Stimulated activated CD4-positive, alpha-beta T cell treated with anti-CD3 and anti-CD28 coated beads, Interleukin-1b, Interleukin-23, amount 100 ng/mL, for 1 hour (primary cell): ENCODE measurements at places on chromosomes 7 and 10.

- DNase-seq: no peak
Measured at GRCh38 chr10:111989136-111989911, 194.2 kb downstream of the GPAM start.

- no peak for DNase-seq
Measured at GRCh38 chr7:1454542-1454941, 4.7 kb downstream of the MICALL2 start.

DNA sequence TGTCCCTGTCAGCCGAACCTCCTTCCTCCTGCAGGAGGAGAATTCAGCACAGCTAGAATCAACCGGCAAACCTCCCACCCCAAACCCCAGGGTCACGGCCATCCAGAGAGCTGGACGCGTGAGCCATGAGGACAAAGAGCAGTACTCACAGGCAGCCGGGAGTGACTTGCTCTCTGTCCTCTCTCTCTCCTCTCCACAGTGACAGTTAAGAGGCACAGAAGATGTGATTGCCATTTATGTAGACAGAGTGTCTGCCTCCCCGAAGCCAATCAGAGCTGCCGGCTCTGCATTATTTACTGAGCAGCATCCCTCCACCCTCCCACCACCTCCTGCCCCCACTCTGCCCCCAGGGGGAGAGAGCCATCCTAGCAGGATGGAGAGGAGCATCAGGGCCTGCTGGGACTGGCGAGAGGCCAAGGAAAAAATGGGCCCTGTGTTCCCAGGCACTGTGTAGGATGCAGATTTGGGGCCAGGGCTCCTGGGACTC lies 4.3 kb downstream of the DDC start:
- no peak for DNase-seq

DNA sequence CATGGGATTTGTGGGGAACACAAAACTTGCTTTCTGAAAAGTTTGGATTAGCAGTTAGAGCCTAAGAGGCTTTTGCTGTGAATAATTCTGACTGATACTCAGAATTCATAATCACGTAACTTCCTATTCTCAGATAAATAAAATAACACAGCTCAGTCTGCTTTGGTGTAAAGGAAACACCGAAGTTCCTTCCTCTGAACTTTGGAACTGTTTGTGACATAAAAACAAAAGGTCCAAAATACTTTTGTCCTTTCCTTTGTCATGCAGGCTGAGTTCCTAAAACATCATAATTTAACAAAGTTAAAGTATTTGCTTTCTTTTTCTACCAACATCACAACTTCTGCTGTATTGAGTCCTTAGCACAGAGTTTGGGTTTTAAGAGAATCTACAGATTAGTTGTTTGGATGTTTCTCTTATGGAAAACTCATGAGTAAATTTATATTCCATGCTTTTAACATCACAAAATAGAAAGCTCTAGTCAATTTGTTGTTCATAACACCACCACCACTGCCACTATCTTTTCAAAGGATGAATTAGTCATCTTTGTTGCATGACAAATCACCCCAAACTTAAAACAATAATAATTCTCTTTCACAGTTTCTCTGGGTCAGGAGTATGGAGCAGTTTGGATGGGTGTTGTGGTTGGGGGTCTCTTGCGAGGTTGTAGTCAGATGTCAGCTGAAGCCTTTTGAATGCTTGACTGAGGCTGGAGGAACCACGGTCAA lies 123.4 kb downstream of the REEP3 start:
- no peak for DNase-seq

DNA sequence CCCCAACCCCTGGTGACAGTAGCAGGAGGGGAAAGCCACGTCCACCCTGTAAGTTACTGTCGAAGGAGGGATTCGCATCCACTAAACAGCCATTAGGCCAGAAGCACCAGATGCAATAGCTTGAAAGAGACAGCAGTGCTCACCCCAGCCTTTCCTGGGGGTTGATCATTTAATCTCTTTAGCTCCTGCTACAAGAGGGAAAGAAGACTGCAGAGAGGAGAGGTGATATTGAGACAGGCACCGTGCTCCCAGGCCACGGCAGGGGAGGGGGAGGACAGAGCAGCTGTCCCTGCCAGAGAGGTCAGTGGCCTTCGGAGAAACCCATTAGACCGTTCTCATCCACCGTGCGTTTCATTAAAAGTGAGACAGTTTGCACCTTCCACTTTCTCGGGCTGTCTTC lies 148.3 kb downstream of the CDH23 start:
- DNase-seq: no peak

DNA sequence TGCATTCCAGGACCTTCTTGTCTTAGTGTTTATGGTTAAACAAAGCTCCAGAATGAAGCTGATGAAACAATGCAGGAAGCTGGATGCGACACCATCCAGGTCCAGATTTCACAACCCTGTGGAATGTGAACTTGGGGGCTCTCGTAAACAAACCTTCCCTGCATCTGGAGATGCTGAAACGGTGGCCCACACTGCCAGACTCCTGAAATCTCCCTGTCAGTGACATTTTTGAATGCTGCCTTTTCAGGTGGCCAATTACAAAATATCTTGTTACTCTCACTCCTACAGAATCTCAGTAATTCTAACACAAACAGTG lies 18.8 kb downstream of the VIPR2 start:
- no peak for DNase-seq

DNA sequence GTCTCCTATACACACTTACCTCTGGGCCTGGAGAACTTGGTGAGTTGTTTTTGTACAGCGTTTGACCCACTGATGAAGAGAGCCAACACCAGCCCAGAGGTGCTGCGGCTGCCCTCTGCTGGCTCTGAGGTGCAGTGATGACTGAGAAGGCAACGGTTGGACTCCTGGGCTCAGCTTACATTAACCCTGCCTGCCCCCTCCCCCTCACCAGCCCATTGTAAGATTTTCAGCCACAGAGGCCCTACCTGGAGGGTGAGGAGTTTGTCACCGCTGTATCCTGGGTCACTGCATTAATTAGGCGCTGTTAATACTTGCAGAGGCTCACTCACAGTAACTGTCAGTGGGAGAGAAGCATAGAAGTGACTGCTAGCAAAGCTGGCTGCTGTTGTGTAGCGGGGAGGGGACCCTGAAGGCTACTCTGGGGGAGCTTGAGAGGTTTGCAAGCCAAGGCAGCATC lies 19.0 kb upstream of the ANKRD2 start:
- no peak for DNase-seq

DNA sequence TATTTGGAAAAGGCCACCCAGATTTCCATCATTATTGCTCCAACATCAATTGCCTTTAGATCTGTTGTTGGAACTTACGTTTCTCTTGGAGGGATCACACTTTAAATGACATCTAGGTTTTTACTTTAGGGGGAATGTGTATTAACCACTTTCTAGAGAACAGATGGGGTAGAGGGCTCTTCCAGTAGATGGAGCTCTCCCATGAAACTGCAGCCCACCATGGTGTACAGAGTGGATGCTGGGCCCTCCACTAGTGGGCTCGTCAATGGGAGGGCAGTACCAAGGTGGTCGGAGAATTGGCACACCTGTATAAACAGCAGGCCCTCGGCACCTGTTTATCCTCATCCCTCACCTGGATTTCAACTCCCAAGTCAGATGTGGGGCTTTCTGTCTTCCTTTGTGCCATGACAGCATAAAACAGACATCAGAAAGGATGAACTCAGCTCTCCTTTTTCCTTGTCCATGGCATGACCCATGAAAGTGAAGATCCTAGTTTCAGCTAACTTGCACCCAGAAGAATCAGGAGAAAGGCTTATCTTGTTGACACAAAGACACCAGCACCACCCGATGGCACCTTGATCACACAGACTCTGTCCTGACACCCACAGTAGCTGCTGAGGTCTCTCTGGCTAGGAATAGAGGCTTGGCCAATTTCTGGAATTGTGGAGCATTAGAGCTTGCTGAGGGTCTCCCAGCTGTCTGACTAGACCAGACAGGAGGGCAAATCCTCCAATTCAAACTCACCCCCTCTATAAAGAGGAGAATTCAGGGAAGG lies 150.5 kb downstream of the CYP26A1 start:
- no peak for DNase-seq

DNA sequence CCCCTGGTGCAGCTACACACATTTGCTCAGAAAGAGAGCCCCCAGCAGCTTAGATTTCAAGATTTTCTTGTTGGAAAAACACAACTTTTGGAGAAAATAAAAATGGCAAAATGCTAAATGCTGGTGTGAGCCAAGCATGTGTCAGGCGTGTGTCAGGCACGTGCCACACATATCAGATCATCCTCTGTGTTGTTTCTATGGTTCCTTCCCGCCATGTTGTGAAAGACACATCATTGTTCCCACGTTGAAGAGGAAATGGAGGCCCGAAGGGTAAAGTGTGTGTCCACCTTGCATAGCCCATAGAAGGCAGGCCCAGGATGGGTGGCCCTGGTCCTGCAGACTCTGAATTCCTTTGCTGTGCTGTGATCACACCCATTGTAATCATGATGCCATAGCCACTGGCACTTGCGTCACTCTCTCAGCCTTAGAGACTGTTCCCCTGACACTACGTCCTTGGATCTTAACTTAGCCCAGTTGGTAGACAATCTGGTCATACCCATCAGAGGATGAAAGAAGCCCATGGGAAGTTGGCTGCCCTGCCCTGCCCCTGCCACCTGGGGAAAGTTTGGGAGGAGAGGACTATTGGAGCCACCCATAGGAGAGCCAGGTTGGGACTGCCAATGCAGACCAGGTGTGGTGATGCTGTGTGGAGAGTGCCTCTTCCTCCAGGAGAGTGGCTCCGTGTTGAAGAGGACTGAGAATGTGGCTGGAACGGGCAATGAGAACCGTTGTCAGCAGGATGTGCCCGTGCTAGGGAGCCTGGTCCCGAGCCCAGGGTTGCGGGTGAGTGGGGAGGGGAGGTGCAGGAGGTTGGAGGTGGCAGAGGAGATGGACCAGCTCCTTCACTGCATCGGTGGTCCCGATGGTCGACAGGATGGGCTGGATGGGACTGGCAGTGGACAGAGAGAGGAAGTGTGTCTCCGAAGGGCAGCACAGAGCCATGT lies 65.6 kb upstream of the IGFBP3 start:
- no peak for DNase-seq

DNA sequence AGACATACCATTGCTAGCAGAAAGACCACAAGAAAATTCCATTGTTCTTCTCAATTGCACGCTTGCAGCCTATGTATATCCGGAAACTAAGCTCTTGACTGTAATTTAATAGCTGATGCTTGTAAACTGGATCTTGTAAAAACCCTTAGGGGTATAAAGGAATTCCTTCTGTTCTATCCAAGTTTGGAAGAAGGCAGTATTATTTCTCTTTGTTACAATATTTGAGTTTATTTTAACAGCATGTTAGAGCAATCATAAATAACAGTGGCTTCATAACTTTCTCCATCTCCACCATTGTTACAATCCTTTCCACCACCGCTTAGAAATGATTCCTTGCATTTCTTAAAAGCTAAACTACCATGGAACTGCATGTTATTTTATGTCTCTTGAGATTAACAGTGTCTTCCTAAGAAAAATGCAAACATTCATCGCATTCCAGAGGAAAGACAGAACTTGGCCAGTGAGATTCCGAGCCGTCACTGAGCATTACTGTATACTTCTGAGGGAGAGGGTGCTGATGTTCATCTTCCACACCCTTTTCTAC lies 92.5 kb downstream of the TRIL start:
- DNase-seq: no peak

DNA sequence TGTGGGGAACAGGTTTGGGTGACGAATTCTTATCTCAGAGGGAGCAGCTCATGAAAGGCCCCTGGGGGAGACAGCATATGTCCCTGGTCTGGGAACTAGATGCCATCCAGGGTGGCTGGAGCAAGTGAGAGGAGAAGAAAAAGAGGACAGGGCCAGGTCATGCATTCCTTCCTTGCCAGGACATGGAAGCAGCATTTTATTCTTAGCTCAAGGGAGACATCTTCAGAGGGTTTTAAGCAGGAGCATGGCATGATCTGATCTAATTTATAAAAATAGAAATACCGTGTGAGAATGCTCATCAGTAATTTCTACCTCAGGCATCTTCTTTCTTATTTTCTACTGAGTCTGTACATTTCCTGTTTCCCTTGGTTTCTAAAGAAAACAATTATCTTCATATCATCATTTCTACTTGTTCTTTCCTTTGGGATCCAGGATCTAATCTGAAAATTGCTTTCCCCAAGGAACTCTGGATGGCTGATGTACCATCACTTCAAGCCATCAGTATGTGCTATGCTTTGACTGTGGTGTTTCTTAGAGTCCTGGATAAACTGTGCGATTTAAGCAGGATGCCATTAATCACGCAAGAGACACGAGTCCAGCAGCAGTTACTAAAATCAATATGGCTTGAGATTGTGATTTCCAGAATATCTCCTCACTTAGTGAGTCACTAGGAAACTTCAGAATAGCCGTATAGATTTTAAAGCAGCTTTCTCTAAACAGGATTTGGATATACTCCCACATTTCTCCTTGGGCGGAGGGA lies 386.2 kb downstream of the GALNT17 start:
- DNase-seq: no peak

DNA sequence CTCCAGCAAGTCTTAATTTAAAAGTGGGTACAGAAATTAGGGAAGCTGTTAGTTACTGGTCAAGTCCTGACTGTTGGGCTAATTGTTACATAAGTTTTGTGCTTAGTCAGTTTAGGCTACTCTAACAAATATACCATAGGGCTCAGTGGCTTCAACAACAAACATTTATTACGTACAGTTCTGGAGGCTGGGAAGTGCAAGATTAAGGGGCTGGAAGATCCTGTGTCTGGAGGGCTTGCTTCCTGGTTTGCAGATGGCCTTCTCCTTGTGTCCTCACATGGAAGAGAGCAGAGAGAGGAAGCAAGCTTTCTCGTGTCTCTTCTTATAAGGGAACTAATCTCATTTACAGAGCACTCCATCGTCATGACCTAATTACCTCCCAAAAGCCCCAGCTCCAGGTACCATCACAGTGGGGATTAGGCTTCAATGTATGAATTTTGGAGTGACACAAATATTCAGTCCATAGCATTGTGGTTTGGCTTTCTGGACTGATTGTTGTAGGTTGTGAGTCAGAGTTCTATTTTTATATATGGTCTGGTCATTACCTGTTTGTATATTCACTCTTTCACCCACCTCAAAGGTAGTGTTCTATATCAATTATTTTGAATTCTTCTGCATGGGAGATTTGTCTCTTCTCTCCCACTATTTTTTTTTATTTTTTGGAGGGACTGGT lies 17.1 kb downstream of the ST7 start:
- no peak for DNase-seq

GRCh38 chr10:68997211-68997610 lies 8.6 kb downstream of the KIFBP start:
- DNase-seq: no peak

DNA sequence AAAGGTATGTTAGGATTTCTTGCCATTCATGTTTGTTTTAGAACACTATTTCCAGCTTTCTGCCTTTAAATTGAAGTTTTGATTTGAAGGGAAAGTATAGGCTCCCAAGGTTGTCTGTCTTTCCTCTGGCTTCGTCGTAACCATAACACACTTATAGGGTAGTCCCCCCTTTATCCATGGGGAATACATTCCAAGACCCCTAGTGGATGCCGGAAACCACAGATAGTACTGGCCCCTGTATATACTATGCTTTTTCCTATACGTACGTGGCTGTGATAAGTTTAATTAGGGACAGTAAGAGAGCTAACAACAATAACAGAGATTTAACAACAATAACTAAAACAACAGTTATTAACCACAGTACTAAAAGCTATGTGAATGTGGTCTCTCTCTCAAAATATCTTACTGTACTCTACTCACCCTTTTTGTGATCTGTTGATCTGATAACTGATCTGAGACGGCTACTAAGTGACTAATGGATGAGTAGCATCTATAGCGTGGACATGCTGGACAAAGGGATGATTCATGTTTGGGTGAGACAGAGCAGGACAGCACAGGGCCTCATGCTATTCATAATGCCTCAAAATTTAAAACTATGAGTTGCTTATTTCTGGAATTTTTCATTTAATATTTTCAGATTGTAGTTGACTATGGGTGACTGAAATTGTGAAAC lies 273.1 kb downstream of the AUTS2 start:
- DNase-seq: no peak

- DNase-seq: no peak
Measured at GRCh38 chr10:115093776-115094408, 727 bp downstream of the ATRNL1 start.
